Right forelimb (tissue), 1 donor: ENCODE measurements at places on chromosomes 3 and 15.

- no peak for DNase-seq
Observed at GRCh38 chr3:131811481-131811880, 223.3 kb downstream of the CPNE4 start.

DNA sequence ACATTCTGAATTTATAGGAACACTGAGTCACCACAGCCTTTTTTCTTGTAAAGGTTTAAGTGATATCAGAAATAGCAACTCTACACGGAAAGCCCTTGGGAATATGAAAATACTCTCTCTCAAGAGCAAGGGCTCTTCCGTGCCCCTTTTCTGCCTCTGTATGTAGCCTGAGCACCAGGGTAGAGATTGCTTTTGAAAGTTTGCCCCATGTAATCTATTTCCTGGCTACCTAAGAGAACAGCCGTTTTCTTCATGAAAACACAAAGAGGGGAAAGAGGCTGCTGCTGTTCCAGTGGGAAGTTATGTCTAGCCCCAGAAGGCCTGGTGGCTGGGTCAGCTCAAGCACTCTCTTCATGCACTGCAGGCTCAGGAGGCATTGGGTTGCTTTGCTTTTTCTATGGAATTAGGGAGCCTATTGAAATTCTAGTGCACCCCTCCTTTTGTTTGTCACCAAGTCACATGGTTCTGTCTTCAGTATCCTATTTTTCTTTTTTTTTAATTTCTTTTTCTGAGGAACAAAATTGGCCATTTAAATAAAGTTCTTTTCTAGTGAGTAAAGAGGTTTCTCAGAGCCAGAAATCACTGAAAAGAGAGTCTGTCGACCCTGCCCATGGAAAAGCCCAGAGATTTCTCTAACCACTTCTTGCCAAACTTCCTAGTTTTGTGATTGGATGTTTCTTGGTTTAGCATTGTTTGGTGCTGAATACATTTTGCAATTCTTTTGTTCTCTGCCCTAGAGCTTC, 39.5 kb downstream of the TIGIT start:
- DNase-seq = no peak

DNA sequence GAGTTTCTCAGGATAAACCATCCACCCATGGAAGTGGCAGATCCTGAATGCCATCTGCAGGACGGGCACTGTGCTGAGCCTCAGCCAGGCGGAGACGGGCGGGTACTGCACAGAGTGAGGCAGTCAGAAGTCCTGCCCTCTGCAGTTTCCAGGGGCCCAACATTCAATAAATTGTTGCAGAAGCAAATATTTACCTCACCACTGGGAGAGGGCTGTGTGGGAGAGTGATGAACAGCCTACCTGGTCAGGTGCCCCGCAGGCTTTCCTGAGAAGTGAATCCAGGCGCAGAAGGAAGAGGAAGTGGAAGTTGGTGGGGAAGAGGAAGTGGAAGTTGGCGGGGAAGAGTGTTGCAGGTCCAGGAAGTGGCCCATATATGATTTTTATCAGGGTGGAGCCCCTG, 100.8 kb downstream of the SLCO3A1 start:
- DNase-seq = no peak

- no peak for DNase-seq
Observed at GRCh38 chr3:66712210-66712609, 211.4 kb upstream of the LRIG1 start.

DNA sequence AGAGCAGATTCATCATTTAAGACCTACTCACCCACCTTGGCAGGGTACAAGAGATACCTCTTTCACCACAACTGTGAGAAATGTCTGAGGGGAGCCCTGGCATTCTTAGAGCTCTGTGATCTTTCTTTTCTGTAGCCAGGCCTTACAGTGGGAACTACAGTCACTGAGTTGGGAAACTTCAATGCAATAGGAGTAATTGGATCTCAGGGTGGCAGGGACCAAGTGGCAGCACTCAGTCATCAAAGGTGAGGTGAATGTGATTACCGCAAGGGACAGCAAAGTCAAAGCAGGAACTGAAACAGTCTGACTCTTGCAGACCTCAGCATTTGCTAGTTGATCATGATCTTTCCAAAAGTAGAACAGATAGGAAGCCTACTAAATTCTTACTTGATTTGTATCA, 7.2 kb upstream of the MCF2L2 start:
- no peak for DNase-seq

DNA sequence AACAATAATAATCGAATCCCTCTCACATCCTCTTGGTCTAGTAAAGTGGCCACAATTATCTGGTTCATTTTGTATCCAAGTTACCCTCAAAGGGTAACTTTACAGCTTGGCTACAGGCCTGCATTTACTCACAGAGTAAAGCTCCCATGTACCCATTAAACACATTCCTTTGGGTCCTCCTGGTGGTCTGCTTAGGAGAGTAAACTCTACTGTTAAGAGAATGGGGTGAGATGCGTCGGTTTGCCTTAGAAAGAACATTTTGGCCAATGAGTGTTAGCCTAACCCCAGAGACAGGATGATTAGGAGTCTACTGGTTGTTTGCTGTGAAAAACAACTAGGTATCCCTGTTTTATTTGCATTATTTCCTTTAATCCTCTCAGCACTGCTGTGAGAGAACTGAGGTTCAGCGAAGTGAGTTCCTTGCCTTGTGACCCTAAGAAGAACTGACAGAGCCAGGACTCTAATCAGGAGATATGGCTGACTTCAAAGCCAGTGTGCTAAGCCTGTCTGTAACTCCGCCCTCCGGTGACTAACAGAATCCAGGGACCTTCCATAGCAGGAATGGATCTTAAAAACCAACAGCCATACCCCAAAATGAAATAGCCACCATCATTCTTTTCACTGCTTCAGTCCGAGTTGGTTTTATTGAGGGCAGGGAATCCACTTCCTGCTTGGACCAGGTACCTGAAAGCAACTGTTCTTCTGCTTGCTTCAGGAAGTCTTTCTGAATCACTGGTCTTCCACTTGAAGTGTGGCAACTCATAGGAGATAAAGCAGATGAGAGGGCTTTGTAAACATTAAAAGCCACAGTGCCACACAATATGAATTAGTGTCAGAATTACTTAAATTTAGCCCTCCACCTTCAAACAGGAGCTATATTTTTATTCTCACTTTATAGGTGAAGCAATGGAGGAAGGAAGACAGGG, 317.3 kb upstream of the WNT5A start:
- no peak for DNase-seq

GRCh38 chr3:187812496-187812895, 67.2 kb upstream of the BCL6 start:
- no peak for DNase-seq

GRCh38 chr15:74964794-74965193, 8.2 kb upstream of the RPP25 start:
- no peak for DNase-seq

DNA sequence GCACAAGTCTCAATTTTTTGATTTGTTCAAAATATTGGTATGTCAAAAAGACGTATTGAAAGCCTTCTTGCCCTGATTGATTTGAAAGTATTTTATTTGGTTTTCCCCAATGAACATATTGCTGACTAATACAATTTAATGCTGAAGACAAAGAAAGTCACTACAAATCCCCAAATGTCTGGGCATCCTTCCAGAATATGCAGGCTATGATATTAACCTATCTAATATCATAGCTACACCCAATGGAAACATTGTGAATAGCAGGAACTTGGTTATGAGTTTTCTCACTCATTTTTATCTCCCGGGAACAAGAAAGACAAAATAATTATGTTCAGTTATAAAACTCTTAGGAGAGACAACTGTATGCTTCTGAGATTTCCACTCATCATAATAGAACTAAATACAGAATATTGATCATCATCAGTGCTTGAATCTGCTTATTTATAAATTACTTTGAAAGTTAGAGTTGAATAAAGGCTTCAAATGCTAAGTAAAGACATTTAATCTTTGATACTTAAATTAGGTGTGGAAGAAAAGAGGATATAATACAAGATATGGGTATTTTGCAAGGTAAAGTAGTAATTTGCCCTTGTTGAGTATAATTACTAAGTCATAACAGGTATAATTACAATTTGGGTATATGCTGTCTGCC, 483.9 kb downstream of the RBMS3 start:
- no peak for DNase-seq

- no peak for DNase-seq
Observed at GRCh38 chr3:43692085-43692855, 1.5 kb downstream of the ABHD5 start.

- DNase-seq = no peak
Observed at GRCh38 chr3:155369735-155370134, 76.3 kb upstream of the STRIT1 start.

DNA sequence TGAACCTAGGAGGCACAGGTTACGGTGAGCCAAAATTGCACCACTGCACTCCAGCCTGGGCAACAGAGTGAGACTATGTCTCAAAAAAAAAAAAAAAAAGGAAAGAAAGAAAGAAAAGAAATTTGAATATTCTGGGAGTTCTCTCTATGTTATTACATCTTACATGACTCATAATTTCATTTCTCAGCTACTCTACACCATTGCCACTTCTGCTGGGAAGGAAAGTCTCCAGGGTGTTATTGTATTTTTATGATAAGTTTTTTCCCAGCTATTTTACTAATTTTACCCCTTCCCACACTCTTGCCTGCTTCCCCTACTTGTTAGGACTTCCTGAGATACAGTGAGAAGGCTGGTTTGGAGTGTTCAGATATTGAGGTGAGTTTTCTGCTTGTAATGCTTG, 69.7 kb upstream of the UMPS start:
- DNase-seq = no peak
